Activated gamma-delta T cell treated with anti-CD3 and anti-CD28 coated beads, Interleukin-2, amount 50 U/mL, for 16 hours (primary cell): ENCODE measurements at places on chromosomes 3 and 15.

DNA sequence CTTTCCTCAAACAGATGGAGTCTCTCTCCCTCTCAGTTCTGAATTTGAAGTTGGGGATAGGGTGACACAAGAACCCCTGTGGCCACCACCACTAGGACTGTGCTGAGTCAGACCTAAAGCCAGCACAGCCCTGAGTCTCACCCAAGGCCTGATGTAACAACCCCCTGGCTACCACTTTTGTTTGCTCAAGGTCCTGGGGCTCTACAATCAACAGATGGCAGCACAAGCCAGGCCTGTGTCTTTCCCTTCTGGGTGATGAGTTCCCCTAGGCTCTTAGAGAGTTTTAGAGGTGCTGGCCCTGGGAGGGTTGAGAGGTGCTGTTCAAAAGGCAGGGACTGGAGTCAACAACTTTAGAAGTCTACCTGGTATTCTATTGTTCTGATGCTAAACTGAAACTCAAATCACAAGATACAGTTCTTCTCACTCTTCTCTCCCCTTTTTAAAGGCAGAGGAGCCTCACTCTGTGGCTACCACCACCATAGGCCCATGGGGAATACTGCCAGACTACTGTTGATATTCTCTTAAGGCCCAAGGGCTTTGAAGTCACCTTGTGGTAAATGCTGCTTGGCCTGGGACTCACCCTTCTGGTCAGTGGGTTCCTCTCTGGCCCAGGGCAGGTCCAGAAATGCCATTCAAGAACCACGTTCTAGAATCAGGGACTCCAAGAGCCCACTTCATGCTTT is 6.5 kb downstream of the OR5K4 start:
- no peak for DNase-seq

- DNase-seq = no peak
Observed at GRCh38 chr15:64386291-64386690, 1.3 kb upstream of the TRIP4 start.

GRCh38 chr3:105246536-105246935 is 120.2 kb upstream of the ALCAM start:
- DNase-seq = no peak

DNA sequence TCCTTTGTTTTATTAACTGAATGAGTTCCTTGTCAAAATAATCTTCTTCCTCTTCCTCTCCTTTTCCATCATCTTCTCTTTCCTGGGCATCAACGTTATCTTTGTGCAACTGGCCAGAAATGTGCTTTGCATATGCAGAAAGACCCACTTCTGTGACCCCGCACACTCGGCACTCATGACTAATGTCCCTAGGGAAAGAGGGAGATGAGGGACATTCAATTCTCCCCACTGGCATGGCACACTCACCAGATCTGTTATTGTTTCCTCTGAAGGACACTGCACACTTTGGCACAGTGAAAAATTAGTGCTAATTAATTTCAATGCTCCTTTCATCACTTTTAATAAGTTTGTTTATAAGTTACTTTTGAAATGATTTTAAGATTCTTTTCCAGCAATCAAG is 34.0 kb downstream of the ZNF106 start:
- no peak for DNase-seq

DNA sequence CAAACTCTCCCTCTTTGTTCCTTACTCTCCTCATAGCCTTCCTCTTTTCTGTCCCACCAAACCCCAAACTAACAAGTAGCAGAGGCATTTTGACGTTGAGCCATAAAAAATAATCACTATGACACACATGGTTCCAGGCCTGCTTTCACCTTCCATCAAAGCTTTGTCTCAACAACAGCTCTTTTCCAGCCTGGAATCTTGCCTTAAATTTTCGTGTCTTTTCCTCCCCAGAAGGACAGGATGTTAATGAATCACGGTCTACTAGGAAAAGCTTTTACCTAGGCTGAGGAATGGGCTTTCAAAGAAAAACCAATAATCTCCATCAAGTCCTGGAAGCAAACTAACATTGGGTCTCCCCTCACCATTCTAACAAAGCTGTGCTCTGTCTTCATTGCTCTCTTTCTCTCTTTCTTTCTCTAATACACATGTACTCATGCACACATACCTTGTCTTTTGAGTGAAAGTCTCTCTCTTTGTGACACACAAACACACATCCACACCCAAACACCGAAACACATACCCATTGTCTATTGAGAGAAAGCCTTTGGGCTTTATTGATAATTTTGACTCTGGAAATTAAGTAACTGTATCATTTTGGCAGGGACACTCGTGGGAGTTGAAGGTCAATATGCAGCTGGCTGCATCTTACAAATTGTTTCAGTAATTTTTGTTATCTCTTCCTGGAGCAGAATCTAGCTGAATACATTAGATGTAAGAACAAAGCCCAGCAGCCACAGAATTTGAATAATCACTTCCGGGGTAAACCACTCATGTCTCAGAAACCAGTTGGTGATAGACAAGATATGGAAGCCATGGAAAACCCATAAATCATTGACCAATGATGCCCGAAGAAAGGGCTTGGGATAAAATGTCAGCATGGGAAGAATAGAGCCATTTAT is 107.4 kb upstream of the SLC4A7 start:
- DNase-seq = no peak

DNA sequence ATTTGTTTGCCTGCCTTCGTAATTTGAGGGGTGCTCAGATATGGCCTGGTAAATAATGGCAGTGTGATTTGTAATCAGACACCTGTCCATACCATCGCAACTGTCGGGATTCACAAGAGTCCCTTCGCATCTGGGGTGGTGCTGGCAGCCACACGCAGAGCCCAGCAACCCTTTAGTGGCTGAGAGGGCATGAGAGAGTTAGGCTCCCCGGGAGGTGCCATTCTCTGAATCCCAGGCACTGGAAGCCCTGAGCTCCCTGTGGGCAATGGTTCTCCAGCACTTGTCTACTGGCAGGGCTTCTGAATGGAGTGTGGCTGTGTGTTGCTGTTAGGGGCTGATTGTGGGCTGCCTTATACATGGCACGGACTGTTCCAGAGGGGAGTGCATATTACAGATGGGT is 230.1 kb downstream of the EBLN2 start:
- no peak for DNase-seq
